ENCODE measurements at places on chromosomes 1 and 21.

DNA sequence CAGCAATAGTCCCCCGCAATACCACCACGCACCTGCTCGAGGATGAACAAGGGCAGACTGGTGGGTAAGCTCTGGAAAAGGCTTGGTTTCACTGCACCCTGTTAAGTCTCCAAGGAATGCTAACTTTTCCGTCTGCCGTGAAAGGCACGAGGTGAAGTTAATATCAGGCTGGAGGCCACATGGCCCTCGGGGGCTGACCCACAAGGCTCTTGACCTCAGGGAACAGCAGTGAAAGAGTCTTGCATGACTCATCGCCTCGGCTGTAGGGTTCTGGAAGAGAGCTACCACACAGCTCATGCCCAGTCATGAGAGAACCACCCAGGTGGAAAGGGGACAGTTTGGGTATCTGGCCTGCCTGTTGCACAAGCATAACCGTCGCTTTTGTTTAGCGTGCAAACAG is 24.7 kb downstream of the SCCPDH start:
- no peak for DNase-seq

DNA sequence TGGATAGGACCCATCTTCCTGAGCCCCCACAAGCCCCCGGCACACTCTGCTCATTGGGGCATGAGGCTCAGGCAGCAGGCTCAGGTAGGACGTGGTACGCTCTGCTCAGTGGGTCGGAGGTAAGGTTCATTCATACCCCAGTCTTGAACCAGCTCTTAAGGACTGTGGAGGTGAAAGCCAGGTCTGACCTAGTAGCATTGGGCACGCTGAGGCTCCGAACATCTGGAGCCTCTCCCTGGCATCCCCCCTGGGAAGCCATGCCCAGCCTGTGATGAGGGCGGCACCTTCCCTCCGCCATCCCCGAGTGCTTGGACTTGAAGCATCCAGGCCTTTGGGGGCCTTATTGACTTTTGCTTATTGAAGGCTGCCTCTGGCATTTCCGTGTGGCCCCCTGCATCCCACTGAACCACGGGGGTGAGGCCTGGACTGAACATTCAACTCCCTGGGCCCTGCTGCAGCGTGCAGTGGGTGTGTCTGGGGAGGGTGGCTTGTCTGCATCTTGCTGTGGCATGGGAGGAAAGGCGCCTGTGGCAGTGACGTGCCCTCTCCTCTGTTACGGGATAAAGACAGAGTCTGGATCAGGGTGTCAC is 50.0 kb downstream of the FAAP20 start:
- no peak for DNase-seq

DNA sequence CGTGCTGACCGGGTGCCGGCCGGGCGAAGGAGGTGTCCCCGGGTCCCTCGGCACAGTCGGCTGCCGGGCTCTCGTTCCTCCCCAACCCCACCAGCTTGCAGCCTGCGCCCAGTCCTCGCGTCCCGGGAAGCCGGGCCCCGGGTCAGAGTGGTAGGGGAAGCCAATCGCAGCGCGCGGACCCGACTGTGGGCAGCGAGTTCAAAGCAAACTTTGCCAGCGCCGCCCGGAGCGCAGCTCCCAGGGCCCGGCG is 328 bp downstream of the MYCL start:
- no peak for DNase-seq

DNA sequence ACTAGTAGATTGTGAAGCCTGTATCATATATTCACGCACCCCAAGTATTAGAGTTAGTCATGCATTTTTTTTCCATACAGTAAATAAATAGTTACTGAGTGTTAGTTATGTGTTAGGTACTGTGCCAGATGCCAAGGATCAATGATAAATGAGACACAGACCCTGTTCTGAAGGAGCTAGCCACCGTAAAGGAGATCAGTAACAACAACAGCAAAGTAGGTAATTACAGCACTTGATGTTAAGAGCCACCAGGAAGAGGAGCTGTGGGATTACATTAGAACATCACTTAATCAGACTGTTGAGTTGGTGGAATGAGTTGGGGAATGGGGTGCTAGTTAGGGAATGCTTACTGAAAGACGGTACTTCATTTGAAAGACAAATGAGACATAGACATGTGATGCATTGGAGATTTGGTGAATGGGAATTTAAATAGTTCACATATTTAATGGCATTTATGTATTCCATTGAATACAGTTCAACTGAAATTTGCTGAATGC is 21.0 kb downstream of the PRKAA2 start:
- DNase-seq = no peak

DNA sequence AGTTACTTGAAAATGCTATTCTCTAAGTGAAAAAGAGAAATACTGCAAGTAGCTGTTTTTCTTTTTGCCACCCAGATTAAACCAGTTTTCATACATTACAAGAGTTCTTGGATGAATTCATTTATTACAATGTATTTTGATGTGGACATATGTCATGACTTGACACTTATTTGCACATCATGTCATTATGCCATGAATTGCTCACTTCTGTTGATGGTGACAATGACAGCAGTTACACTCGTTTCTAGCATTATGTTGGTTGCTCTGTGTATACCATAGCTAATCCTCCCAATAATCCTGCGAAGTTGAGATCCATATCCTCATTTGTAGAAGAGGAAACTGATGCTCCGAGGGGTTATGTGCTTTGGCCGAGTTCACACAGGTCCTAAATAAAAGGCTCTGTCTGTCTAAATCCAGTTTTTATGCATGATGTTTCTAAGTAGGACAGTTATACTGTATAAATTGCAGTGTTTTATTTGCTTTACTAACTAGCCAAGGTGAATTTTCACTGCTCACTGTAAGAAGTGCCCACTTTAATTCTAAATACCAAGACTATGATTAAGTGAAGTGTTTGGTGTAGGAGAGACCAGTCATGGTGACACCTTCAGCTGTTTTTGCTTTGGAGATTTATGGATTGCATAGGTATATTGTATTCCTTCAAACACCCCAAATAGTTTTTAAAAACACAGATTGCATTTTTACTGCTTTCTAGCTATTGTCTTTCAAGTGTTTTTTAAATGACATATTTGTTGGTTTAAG is 56.7 kb downstream of the PRDM2 start:
- DNase-seq = no peak

All from activated CD8-positive, alpha-beta memory T cell treated with anti-CD3 and anti-CD28 coated beads for 48 hours (primary cell).